ENCODE measurements at places on chromosomes 2 and 18. TPM values are rescaled to one million over a fixed set of nuclear protein-coding genes. Genes with fewer than 3 reads are reported as not detected.
A peak's percentile ranks its signal among the peaks of the same experiment; 100 is the strongest.

GRCh38 chr2:28662468-28663181 lies 89.0 kb upstream of the PPP1CB start:
- H3K27ac ChIP-seq: peak overlapping the region; percentile 51
- no peaks in the 10 kb centered on the region for H3K36me3 ChIP-seq
- peaks cover 18% of the 10 kb centered on the region for H3K4me1 ChIP-seq
- no peak overlapping the region for H3K4me3 ChIP-seq
- no peaks in the 10 kb centered on the region for H3K27me3 ChIP-seq
- DNase-seq: no peak

WIPF1 gene
- 12.1 TPM for total RNA-seq

GRCh38 chr2:104539649-104540048 lies 314.3 kb upstream of the POU3F3 start:
- H3K4me3 ChIP-seq: no peak overlapping the region
- no peaks in the 10 kb centered on the region for H3K27me3 ChIP-seq

CNGA3 gene
- total RNA-seq: 0.18 TPM

DNA sequence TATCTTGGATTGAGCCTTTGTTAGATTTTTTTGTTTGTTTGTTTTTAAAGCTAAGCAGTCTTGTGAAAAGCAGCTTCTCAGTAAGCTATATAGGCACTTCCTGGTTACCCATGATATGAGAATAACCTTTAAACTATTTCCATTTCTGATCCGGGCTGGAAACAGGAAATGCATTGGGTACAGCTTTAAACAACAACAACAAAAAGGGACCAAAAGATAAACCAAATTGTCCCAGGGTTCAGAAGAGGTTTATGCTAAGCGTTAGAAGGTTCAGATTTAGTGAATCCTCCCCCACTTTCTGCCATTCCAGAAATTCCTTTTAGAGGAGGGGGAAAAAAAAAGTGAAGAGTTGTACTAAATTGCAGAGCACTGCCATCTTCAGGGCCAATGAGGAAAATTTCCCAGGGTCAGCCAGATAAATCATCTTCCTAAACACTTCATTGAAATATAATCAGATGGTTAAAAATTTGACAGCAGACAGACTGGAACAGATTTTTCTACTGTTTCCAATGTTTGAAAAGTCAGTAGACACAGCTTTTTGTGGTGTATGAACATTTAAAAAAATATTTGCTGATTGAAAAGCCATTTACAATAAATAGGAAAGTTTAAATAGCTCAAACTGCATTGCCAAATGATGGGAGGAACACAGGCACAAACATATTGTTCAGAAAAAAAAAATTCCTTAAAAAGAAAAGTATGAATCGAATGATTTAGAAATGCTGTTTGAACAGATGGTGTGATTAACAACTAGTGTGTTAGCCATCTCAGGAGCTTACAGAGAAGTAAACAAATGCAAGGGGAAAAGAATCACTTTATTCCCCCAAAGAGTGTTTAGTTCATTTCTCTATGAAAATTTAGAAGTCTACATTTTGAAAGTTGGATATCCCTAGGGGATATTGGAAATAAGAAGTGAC lies 189.9 kb upstream of the TANK start:
- no peaks in the 10 kb centered on the region for H3K36me3 ChIP-seq
- peak; percentile 48 for DNase-seq
- no peak overlapping the region for H3K4me3 ChIP-seq
- peaks cover 7% of the 10 kb centered on the region for H3K4me1 ChIP-seq

LRP1B gene
- total RNA-seq: 5.4 TPM

All from adrenal gland (tissue), 19 donors.